ENCODE measurements at places on chromosomes 2 and 18.

GRCh38 chr2:165927353-165927752 lies 26.2 kb downstream of the TTC21B start:
- DNase-seq, result no peak

DNA sequence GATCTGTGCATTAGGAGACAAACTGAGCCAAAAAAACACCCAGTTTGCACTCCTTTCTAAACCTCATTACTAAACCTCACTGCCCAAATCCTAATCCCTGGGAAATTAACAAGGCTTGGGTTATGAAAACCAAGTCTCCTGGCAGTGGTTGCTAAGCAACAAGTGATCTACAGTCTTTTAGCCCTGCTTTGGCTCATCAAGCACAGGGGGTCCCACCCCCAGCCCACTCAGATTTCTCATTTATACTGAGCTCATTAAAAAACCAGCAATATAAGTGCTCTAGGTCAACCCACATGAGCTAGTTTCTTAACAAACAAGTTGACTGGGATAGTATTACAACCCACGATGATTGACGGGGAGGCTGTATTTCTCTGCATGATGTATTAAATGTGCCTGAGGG lies 18.4 kb downstream of the DNER start:
- no peak for DNase-seq

DNA sequence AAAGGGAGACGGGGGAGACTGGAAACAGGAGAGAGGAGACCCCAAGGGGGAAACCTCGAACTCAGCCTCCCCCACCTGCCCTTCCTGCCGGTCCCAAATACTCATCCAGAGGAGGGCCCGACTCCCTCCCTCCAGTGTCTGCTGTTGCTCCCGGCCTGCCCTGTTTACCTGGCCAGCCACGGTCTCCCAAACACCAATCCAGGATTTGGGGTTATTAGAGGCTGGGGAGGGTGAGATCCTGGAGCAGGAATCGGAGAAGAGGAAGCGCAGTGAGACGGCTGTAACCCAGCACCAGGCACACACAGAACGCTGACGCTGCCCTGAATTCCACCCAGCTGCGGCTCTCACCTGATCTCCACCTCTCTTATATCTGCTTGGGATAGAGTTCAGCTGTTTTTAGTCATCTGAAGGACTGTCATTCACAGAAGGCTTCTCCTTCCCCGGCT lies 213.0 kb downstream of the TNS1 start:
- DNase-seq, result no peak

DNA sequence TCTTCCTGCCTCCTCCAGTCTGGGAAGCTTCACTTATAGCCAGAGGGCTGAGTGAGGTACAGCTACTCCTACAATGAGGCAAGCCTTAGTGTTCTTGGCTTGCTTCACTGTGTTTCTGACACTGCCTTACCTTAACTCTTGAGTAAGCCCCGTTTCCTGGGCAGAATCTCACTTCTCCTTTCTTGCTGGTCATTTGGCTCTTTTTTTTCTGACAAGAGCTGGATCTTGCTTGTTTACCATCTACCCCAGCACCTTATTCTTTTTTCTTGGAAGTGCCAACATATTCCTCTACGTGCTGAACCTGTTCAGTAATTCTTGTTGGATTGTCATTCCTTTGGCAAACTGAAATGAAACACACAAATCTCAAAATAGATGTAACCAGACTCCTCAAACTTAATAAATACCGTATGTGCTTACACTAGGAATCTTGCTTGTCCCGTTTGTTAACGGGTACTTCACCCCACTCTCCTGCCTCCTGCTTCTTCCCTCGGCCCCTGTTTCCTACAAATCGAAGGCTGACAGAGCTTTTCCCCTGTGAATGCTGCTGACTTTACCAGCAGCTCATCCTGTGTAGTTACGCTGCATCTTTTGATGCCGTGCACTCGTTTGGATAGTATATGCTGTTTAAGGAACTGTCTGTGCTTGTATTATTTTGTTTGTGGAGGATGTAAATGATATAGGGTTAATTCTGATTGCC lies 132.2 kb downstream of the FMNL2 start:
- DNase-seq, result no peak

DNA sequence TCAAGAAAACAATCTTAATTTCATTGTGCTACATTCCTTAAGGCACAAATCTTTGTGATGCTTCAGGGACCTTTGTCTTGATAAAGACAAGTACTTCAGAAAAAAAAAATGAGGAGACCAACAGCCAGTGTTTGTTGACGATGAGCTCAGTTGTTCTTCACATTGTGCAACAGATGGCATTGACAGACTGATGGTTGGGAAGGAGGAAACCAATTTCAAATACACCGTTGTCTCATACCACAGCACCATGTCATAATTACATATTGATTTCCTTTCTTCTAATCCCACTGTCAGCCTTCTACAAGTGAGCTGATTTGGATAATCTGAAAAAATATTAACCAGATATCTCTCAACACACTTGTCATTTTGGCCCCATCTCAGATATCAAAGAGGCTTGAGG lies 53.7 kb upstream of the GRB14 start:
- no peak for DNase-seq

Data from GM04504 (cell line).